ENCODE measurements at places on chromosomes 1 and 21.
A peak's percentile ranks its signal among the peaks of the same experiment; 100 is the strongest.

DNA sequence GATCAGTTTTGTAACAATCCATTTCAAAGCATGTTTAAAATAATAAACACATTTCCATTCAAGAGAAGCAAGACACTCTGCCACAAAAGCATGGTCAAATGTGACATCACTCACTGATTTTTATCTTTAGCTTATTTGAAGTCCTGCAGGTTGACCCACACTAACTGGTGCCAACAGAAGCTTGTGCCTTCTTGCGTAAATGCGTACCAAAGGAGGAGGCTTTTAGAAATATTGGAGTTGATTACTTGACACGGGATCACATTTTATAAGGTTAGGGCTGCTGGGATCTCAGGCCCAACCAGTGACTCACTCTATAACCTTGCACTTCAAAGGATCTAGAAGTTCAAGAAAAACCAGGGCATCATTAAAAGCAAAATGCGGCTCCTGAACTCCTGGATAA, 203.6 kb downstream of the PCP4 start:
- no peak for DNase-seq

DNA sequence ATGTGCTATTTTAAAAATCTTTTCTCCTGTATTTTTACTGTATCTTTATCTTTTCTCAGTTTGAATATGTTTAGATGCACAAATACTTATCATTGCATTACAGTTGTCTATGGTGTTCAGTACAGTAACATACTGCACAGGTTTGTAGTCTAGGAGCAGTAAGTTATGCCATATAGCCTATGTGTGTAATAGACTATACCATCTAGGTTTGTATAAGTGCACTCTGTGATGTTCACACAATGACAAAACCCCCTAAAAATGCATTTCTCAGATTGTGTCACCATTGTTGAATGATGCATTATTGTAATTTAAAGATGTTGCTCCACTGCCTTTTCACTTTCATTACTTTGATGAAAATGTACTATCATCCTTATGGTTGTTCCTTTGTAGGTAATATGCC, 64.9 kb upstream of the PRRX1 start:
- DNase-seq = no peak

- no peak for DNase-seq
Measured at GRCh38 chr1:22643928-22644327, 495 bp downstream of the C1QC start.

DNA sequence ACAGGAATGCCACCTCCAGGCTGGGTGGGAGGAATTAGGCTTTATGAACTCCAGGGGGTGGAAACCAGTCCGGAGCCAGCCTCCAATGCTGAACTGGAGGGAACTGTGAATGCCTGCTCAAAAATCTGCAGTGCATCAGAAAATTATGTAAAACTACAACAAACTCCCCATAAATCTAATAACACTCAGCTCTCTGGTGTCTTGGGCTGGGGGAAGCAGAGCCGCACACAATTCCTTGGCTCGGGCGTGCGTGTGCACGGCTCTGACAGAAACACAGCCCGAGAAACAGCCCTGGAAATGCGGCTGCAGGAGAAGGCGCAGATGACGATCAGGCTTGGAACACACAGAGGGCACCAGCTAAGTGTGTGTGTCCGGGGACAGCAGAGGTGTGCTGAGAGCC, 127.6 kb upstream of the VAMP3 start:
- no peak for DNase-seq

GRCh38 chr1:41835485-41835884, 83.2 kb downstream of the HIVEP3 start:
- no peak for DNase-seq

- DNase-seq = no peak
Measured at GRCh38 chr1:24620678-24621077, 22.4 kb upstream of the SRRM1 start.

GRCh38 chr1:215665215-215665614, 98.1 kb downstream of the KCTD3 start:
- peak; percentile 26 for DNase-seq

GRCh38 chr21:37792046-37792445, 124.2 kb downstream of the KCNJ6 start:
- no peak for DNase-seq

DNA sequence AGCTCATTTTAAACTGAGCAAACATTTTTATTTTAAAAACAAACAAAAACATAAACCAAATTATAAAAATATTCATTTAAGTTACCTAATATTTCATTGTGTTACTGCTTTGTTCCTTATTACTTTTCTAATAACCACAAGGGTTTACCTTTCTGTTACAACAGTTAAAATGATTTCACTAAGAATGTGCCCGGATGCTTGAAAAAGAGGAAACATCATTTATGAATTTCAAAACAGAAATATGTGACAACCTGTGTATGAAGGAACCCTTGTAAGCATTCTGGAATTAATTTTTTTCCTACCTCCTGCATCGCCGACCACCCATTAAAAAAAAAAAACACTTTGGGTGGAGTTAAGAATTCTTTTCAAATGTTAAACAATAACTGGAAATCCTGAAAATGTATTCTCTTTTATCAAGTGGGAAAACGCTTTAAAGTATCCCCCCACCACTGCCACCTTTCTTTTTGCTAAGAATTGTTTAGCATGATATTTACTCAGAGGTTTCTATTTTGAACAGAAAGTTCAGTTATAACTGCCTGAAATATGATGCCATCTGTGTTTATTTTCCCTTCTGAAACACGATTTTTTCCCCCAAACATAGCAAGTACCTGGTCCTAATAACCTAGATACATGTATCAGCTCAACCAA, 9.1 kb downstream of the CYYR1 start:
- DNase-seq = no peak

DNA sequence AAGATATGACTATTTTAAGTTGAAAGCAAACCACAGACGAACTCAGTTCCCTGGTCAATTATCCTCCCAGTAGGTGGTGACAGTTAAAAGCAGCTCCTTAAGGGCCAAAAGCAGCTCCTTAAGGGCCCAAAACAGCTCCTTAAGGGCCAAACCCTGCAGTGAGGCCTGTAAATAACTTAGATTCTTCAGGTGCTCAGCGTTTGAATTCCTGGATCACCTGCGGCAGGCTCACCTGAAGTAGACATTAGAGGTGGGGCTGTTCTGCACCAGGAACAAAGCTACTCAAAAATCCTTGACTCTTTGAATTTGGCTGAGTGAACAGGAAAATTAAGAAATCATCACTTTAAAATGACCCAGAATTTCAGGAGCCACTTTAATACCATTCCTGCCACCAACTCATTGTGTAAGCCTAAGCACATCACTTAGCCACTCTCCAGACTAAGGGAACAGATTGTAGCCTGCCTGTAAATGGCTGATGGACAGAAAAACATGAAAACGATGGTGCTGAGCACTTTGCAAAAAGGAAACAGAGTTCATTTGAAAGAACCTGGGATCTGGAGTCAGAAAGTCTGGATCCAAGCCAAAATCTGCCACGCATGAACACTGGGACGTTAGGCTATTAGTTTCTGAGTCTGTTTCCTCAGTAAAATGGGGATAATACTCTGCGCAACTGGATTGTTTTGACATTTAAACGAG, 126.9 kb downstream of the LRIG2 start:
- DNase-seq = no peak

GRCh38 chr1:9031484-9032259, 5.4 kb upstream of the SLC2A7 start:
- DNase-seq = no peak

GRCh38 chr1:14215151-14215550, 383.3 kb upstream of the KAZN start:
- DNase-seq = no peak

DNA sequence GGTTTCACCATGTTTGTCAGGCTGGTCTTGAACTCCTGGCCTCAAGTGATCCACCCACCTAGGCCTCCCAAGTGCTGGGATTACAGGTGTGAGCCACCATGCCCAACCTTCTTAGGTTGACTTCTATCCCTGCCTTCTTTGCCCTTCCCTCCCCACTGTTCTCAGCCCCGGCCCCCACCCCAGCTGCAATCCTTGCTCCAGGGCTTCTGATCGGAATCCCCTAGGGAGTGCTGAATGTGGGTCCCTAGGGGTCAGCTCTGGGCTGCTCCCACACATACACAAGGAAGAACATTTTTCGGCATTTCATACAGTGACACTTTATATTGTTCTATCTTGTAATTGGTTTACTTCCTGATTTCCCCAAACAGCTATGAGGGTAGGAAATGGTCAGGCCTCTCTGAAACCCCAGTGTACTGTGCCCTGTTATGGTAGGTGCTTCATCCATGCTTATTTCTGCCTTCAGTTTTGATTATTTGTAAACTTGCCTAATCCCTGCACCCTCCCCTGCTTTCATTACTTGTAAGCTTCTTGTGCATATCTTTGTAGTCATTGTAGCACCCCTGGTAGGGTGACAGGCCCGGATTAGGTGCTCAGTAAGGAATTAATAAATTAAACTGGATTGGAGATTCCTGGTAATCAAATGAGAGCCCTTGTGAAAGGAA, 5.8 kb upstream of the SRP9 start:
- no peak for DNase-seq

DNA sequence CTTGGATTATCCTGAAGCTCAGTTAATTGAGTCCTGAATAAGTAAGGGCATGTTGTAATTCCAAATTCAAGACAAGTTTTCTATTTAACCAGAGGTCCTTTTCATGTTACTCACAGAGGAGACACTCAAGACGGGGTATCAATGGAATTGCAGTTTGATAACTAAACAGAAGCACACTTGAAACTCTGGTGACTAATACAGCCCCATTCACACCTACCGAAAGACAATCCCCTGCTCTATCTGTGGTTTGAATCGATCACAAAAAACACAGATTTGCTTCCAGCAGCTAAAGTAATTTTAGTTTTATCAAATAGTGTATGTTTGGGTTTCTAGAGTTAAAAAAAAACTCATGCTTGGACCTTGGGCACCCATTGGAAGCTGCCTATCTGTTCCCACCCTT, 60.4 kb downstream of the TEX35 start:
- DNase-seq = no peak

DNA sequence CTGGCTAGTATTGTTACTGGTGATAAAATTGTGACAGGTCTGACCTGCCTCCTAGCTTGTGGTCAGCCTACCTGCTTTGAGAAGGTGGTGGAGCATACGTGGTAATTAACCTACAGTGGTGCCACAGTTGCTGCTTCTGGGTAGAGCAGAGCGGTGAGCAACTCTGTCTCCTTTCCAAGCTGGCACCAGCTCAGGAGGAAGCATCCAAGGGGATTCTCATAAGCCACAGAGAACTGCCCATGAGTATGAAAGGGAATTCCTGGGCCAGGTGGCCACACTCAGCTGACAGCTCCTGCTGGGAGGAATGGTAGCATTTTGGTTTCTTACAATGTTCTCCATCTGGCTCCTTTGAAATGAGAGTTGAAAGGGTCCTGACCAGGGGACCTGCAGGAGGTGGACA, 39.4 kb downstream of the ATP2B4 start:
- DNase-seq = no peak

DNA sequence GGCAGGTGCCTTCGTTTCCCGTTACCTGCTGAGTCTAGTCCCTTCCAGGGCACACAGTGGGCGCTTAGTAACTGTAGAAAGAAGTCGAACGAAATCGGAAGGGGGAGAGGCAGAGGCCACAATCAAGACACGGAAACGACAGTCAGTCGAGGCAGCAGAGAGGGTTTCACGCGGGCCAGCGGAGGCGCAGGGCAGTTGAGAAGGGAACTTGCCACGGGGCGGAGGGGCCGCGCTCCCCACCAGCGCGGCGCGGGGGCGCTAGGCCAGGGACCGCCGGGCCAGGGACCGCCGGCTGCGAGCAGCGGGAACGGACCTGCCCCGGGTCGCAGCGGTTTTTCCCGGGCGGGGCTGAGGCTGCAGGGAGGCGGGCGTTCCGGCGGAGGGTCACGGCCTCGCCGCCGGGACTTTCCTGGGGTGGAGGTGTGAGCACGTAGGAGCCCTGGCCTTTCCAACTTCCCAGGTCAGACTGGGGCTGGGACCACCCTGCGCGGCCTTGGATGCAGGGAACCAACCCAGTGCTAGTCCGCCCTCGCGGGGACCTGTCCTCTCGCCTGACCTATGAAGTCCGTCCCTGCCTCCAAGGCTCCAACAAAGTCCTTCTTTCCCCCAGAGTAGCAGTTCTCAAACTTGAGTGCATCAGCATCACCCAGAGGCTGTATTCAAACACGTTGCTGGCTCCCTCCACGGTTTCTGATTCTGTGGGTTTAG, 150.1 kb upstream of the FGGY start:
- no peak for DNase-seq

DNA sequence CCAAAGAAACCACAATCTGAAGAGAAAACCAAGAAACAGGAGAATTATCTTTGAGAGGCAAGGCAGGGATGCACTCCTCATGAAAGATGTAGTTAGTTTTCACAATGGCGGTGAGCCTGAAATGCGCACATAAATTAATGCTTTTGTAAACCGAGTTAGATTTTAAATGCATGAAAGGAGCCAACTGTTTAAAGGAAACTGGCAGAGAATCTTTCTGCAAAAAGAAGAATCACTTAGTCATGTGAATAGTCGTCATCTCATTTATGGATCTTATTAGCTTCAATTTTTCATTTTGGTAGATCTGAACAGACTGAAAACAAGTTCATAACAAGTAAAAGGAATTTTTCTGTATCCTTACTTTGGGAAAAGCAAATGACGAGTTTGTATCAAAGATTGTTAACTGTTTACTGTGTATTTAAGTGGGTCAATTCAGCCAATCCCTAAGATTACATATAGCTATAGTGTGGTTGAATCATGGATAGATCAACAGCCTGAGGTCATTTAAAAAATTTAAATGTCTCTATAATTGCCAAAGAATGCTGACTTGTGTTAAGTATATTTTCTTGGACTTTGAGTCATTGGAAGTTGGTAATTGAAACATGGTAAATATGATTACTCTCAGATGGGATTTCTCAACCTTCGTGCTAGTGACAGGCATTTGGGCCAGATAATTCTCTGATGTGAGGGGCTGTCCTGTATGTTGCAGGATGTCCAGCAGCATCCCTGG, 226.6 kb upstream of the KAZN start:
- no peak for DNase-seq

DNA sequence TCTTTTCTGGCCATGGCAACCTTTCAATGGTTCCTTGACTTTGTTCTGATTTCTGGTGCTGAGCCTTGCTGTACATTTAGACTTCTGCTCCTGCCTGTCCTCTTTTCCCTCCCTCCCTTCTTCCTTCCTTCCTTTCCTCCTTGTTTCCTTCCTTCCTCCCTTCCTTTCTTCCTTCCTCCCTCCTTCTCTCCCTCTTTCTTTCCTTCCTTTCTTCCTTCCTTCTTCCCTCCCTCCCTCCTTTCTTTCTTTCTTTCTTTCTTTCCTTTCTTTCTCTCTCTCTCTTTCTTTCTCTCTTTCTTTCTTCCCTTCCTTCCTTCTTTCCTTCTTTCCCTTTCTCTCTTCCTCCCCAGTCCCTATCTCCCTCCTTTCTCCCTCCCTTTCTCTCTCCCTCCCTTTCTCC, 10.4 kb upstream of the IGSF21 start:
- DNase-seq = no peak

All from non-pigmented ciliary epithelial cell (primary cell).